Stimulated activated CD4-positive, alpha-beta T cell treated with anti-CD3 and anti-CD28 coated beads, Interleukin-1b, Interleukin-23, amount 100 ng/mL, for 1 hour (primary cell): ENCODE measurements at places on chromosomes 2 and 18.

DNA sequence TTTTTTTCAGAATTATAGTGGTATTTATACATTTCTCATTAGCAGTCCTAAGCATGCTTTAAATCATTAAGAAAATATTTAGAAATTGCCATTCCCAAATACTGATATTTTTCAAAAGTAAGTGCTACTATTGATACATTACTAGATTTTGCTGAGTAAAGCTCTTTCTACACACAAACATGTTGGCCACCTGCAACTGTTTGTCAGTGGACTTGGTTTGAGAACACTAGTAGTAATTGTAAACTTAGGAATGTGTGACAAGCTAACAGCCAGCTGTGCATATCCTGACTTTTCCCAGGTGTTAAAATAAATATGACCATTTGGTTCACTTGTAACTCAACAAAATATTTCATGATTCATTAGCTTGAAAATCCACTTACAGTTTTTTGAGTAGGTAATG lies 103.1 kb downstream of the MSTN start:
- DNase-seq, result no peak

DNA sequence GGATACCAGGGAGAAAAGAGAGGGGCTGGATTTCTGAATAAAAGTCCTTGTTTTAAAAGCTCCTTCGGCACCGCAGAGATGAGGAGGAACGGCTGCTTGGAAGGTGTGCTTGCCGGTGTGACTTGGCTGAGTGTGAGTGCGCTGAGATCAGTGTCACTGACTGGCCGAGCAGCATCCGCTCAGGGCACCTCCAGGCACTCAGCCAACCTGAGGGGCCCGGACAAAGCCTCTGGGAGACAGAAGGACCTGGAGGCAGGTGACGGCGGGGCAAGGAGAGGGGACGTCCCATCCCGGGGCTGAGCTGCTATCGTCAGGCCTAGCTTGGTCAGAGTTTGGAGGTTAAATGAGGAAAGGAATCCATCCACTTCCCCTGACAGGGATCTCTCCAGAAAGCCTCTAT lies 16.8 kb upstream of the ALLC start:
- DNase-seq, result no peak

- DNase-seq, result no peak
Observed at GRCh38 chr2:20067992-20068584, 16.7 kb upstream of the LAPTM4A start.

- DNase-seq, result no peak
Observed at GRCh38 chr2:236553522-236553921, 16.1 kb upstream of the ACKR3 start.

GRCh38 chr2:30177956-30178355 lies 31.1 kb downstream of the YPEL5 start:
- no peak for DNase-seq

DNA sequence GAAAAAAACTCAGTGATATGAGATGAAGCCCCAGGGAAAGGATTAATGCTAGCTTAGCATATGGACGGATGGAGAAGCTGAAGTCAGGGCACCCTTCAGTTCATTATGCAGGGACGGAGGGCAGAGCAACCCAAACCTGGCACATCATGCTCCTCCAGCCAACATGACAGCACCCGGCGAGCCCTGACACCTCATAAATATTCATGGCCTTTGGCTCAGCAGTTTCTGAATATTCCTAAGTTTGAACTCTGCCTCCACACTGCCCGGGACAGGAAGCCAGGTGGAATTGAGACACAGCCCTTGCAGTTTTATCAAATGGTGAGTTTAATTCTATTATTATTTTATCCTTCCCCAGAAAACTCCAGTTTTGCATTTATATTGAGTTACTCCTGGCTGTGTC lies 87.3 kb upstream of the SH3BP4 start:
- no peak for DNase-seq

DNA sequence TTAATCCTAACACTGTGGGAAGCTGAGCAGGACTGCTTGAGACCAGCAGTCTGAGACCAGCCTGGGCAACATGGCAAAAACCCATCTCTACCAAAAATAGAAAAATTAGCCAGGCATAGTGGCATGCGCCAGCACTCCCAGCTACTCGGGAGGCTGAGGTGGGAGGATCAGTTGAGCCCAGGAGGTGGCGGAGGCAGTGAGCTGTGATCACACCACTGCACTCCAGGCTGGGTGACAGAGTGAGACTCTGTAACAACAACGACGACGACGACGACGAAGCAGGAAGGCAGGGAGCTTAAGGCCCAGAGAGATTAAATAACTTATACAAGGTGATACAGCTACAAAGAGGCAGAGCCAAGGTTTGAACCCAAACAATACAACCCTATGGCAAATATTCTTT lies 37.3 kb downstream of the CFAP36 start:
- DNase-seq, result no peak

GRCh38 chr2:30541680-30542079 lies 94.6 kb downstream of the LCLAT1 start:
- DNase-seq, result no peak

- DNase-seq, result no peak
Observed at GRCh38 chr2:54722641-54723040, 821 bp upstream of the EML6 start.

GRCh38 chr2:5370158-5370557 lies 322.0 kb upstream of the SOX11 start:
- no peak for DNase-seq

DNA sequence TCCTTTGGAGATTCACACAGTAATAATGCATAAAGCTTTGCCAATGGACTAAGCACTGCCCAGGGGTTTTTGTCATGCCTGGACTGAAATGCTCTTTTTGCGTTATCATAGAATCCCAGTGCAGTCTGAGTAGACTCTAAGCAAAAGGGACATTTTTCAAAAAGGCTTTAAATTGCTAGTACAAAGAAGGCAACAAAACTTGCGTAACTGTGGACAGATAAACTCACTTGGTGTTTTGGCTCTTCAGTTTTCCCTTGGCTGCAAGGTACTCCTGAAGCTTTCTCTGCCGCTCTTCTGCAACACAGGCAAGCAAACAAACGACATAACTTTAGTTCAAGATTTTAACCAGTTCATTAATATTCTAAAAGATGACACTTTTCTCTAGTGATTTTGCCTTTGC lies 2.1 kb downstream of the CKAP2L start:
- DNase-seq, result no peak

- no peak for DNase-seq
Observed at GRCh38 chr18:29892960-29893558, 1149.5 kb downstream of the DSC3 start.

GRCh38 chr18:54157646-54158385 lies 66.7 kb downstream of the MBD2 start:
- no peak for DNase-seq
